ENCODE measurements at places on chromosomes 12 and 14. TPM values are rescaled to one million over a fixed set of nuclear protein-coding genes. Genes with fewer than 3 reads are reported as not detected.

DPF3 gene
- total RNA-seq, result 3.7 TPM

KRT6B gene
- not detected for total RNA-seq

GPD1 gene
- total RNA-seq, result 0.37 TPM

CLEC14A gene
- total RNA-seq, result 0.20 TPM

NEUROD4 gene
- not detected for total RNA-seq

TCL1B gene
- not detected for total RNA-seq

All from subcutaneous preadipocyte (primary cell).